ENCODE measurements at places on chromosomes 6 and 20. TPM values are rescaled to one million over a fixed set of nuclear protein-coding genes. Genes with fewer than 3 reads are reported as not detected.
A peak's percentile ranks its signal among the peaks of the same experiment; 100 is the strongest.

CTCFL gene
- total RNA-seq, result 0.04 TPM

ASF1A gene
- 18.9 TPM for total RNA-seq

LATS1 gene
- total RNA-seq, result 21.8 TPM

DNA sequence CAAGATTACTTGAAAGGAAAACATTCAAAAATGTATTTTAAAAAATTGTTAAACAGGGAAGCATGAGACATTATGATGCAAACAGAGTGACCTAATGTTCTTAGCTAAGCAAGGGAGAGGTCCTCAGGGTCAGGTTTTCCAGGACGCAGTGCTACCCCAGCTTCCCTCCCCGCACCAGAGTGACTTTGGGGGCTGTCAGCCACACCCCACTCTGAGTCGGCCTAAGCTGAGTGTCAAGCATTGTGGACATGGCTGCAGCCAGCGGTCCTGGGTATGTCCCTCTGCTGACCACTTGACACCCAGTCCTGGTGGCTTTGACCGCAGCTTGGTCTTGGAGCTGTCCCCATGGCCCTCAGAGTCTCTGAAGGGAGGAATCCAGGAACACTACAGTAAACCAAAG, 54.9 kb upstream of the CD93 start:
- no peaks in the 10 kb centered on the region for H3K36me3 ChIP-seq
- no peaks in the 10 kb centered on the region for H3K27me3 ChIP-seq
- H3K4me3 ChIP-seq, result no peak overlapping the region

DNA sequence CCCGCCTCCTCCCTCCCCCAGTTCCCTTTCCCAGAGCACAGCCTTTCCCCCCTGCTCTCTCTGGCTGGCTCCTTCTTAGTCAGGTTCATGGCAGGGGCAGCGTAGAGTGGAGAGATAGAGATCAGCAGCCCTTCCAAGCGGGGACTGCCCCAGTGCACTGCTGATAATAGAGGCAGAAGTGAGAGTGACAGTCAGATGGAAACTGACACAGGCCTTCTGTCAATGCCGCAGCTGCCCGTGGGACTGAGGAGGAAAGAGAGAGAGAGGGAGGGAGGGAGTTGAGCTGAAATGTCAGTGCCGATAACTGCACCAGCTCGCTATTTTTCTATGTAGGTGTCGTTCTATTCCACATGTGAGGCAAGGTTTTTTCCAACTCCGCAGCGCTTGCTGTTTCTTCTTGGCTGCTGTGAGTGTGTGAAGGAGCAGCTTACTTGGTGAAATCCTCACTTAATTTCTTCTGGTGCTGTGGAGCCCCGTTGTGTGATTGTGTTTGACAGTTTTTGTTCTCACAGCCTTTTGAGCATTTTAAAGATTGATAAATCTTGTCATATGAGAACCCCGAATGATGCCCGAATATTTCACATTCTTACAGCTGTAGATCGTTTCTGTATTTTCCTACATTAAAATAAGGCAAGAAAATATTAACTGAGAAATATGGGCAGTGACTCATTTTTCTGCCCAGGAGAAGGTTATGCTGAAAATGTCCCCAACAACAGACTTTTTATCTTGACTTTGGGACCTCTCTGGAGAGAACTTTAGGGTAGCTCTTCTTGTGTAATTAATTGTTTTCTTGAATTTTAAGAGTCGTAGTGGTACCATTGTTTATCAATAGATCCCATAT, 386.4 kb upstream of the MMS22L start:
- DNase-seq, result peak; percentile 24
- H3K4me3 ChIP-seq, result peak overlapping the region; percentile 9
- no peak overlapping the region for H3K27ac ChIP-seq

LRRN4 gene
- under 0.01 TPM for total RNA-seq

- no peak overlapping the region for H3K4me3 ChIP-seq
- H3K36me3 ChIP-seq, result no peaks in the 10 kb centered on the region
- no peaks in the 10 kb centered on the region for H3K27me3 ChIP-seq
- no peak overlapping the region for H3K27ac ChIP-seq
Observed at GRCh38 chr6:144195671-144196270, 45.5 kb downstream of the STX11 start.

RGS17 gene
- total RNA-seq, result 0.53 TPM

GTPBP2 gene
- total RNA-seq, result 33.5 TPM

- H3K4me3 ChIP-seq, result no peak overlapping the region
- no peaks in the 10 kb centered on the region for H3K36me3 ChIP-seq
- H3K27ac ChIP-seq, result no peak overlapping the region
- peak; percentile 29 for DNase-seq
- no peaks in the 10 kb centered on the region for H3K4me1 ChIP-seq
Observed at GRCh38 chr20:48544402-48545339, 283.1 kb downstream of the PREX1 start.

RRAGD gene
- 103 TPM for total RNA-seq

SAMD5 gene
- 2.2 TPM for total RNA-seq

SIRPB1 gene
- total RNA-seq, result 0.13 TPM

DNA sequence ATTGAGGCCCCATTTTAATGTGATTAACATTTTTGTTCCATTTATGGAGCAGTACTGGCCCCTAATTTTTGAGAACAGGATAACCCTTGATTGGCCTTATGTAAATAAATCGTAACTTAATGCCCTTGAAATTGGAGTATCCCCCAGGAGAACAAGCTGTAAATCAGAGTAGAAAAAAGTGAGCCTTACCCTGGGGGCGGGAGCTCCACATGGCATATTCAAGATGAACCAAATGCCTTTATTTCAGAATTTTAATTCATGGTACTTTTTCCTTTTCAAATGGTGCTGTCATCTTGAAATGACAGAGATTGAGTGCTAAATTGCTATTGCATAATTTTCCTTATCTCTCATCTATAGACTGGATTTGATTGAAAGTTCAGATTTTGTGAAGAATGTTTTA, 809.5 kb upstream of the FLRT3 start:
- H3K4me1 ChIP-seq, result no peaks in the 10 kb centered on the region
- H3K27me3 ChIP-seq, result no peaks in the 10 kb centered on the region
- H3K4me3 ChIP-seq, result no peak overlapping the region
- H3K27ac ChIP-seq, result no peak overlapping the region
- no peaks in the 10 kb centered on the region for H3K36me3 ChIP-seq

DNA sequence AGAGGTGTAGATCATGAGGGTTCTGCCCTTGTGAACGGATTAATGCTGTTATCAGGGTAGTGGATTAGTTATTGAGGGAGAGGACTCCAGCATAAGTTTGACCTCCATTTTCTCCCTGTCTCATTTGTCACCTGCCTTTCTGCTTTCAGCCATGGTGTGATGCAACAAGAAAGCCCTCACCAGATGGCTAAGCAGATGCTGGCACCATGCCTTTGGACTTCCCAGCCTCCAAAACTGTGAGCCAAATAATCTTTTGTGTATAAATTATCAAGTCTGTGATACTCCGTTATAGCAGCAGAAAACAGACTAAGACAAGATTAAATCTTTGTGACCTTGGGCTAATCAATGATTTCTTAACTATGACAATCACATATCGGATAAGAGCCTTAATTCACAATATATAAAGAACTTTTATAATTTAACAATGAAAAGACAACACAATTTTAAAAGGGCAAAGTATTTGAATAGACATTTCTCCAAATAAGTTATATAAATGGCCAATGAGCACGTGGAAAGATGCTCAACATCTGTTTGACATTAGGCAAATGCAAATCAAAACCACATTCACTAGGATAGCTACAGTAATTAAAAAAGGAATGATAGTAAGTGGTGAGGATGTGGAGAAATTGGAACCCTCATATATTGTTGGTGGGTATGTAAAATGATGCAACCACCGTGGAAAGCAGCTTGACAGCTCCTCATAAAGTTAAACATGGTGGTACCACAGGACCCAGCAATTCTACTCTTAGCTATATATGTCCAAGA, 45.3 kb upstream of the IFNGR1 start:
- H3K36me3 ChIP-seq, result no peaks in the 10 kb centered on the region
- DNase-seq, result no peak
- peaks cover 3% of the 10 kb centered on the region for H3K4me1 ChIP-seq
- no peak overlapping the region for H3K4me3 ChIP-seq
- H3K27me3 ChIP-seq, result no peaks in the 10 kb centered on the region
- no peak overlapping the region for H3K27ac ChIP-seq

TOP1 gene
- total RNA-seq, result 17.2 TPM

SPDEF gene
- total RNA-seq, result 0.04 TPM

GRCh38 chr6:12324099-12324498, 33.9 kb downstream of the EDN1 start:
- H3K27me3 ChIP-seq, result no peaks in the 10 kb centered on the region
- H3K27ac ChIP-seq, result no peak overlapping the region
- no peaks in the 10 kb centered on the region for H3K36me3 ChIP-seq
- no peaks in the 10 kb centered on the region for H3K4me1 ChIP-seq
- DNase-seq, result no peak

FAM209B gene
- total RNA-seq, result 0.13 TPM

- H3K27ac ChIP-seq, result no peak overlapping the region
- no peaks in the 10 kb centered on the region for H3K36me3 ChIP-seq
- no peaks in the 10 kb centered on the region for H3K27me3 ChIP-seq
- no peaks in the 10 kb centered on the region for H3K4me1 ChIP-seq
Observed at GRCh38 chr6:95546148-95546547, 31.2 kb upstream of the MANEA start.

TUBB1 gene
- total RNA-seq, result 0.35 TPM

GRCh38 chr6:143357561-143358255, 92.8 kb downstream of the ADAT2 start:
- H3K36me3 ChIP-seq, result no peaks in the 10 kb centered on the region
- no peaks in the 10 kb centered on the region for H3K27me3 ChIP-seq
- no peak overlapping the region for H3K4me3 ChIP-seq
- peaks cover 4% of the 10 kb centered on the region for H3K4me1 ChIP-seq
- peak; percentile 74 for DNase-seq

GRCh38 chr6:109454496-109455436, 806 bp downstream of the MICAL1 start:
- peak overlapping the region; percentile 93 for H3K27ac ChIP-seq
- peaks cover 27% of the 10 kb centered on the region for H3K36me3 ChIP-seq
- peak; percentile 80 for DNase-seq
- H3K4me1 ChIP-seq, result peaks cover 42% of the 10 kb centered on the region
- peak overlapping the region; percentile 91 for H3K4me3 ChIP-seq
- no peaks in the 10 kb centered on the region for H3K27me3 ChIP-seq

DNA sequence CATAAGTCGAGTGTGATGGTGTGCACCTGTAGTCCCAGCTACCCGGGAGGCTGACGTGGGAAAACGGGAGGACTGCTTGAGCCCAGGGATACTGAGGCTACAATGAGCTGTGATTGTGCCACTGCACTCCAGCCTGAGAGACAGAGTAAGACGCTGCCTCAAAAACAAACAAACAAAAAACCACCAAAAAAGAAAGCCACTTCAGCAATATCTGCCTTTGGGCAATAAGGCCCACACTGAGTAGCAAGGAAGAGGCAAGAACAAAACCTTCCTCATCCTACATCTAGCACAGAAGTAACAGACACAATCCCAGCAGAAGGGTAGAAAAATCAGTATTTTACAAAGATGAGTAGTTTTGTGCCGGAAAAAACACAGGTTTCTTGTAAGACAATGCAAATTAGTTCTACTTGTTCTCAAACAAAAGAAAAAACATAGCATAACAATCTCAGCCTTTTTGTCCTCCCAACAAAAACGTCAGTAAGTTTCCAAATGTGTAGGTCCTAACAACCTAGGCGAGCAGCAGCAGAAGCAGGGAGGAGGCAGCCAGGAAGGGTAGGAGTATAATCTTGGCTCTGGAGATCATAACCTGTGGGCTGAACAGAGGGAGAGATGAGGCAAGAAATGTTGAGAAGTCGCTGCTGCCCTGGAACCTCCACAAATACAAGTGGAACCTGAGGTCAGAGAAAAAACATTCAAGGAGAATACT, 5.7 kb downstream of the PPP1R10 start:
- H3K36me3 ChIP-seq, result peaks cover 43% of the 10 kb centered on the region
- H3K27me3 ChIP-seq, result no peaks in the 10 kb centered on the region
- no peak overlapping the region for H3K4me3 ChIP-seq
- H3K4me1 ChIP-seq, result peaks cover 16% of the 10 kb centered on the region

Measured in muscle of leg (tissue), 16 donors.